ENCODE measurements at places on chromosomes 5 and 9.

DNA sequence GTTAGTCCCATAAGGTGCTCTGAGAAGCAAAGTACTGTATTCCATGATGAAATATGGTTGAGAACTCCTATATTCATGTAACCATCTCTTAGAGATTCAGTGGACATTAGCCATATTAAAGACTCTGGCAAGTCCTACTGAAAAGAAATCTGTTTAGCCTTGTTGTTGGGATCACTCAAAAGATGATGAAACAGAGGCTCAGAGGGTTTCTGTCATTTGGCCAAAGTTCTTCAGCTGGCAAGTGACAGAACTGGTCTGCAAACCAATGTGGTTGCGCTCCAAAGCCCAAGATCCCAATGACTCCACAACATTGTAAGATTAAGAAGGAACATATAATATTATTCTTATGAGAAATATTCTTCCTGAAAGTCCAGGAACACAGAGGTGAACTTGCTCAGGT, 462.9 kb downstream of the ACTL7B start:
- no peak for DNase-seq

DNA sequence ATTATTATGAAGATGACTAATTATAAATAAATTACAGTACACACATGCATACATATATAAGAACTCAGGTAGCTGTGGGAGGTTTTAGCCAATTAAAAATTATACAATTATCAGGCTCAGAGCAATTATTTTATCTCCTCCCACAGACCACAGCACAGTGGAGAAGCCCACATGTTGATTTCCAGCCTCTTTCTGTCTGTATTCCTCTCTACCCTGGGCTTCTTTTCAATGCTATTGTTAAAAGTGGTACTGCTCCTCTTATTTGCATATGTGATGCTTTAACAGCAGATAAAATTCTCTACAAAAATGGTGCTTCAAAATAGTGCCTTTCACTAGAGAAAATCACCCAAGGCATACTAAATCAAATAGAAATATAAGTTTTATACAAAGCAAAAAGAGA, 218.7 kb downstream of the NFIB start:
- DNase-seq: no peak

DNA sequence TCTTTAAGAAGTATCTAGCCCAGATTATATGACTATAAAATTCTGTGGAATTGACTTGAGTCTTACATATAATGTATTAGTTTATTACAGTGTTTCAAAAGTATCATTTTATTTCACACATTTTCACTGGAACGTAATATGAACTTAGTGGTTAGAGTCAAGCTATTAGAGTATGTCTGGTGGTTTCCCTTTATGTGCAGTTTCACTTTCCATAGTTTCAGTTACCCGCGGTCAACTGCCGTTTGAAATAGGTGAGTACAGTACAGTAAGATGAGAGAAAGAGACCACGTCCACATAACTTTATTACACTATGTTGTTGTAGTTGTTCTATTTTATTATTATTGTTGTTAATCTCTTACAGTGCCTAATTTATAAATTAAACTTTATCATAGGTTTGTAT, 50.5 kb downstream of the COMMD10 start:
- DNase-seq: no peak

- no peak for DNase-seq
Observed at GRCh38 chr9:93582115-93582514, 5.7 kb downstream of the PHF2 start.

GRCh38 chr9:92808726-92809451, 44.3 kb upstream of the BICD2 start:
- DNase-seq: peak; percentile 90

GRCh38 chr5:82799361-82800077, 277.7 kb downstream of the TMEM167A start:
- DNase-seq: no peak
